ENCODE measurements at places on chromosomes 5 and 9.

DNA sequence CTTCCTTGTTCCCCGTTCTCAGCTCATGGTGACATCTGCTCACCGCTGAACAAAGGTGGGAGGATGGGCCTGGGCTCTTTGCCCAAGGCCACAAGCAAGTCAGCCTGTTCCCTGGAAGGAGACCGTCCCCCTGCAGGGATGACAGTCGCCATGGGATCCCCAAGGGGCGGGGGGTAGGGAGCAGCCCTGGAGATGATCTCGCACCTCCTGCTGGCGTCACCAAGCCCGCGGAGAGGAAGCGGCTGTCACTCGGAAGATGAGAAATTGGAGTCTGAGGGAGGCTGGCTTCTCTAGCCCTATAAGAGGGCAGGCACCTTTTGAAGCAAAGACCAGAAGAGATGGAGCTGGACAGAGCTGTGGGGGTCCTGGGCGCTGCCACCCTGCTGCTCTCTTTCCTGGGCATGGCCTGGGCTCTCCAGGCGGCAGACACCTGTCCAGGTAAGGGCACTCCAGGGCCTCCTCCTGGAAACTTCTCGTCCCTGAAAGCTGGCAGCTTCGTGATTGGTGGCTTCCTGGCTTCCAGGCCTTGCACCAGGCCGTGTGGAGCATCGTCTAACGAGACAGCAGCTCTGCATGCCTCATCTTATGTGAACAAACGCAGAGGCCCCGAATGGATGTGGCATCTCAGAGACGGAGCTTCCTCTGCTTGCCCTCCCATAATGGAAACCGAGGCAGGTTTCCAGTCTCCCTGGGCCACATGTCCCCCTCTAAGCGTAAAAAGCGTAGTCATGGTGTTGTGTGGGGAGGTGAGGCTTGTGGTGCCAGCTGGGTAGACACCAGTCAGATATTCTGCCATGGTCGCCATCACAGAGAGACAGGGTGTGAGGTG, at the start of gene FCN2:
Gene FCN2, plus strand, starts transcription at position 327 of the 829 bp plus-strand sequence. Its CDS starts 12 bp downstream, at position 339.
- no peak for DNase-seq

DNA sequence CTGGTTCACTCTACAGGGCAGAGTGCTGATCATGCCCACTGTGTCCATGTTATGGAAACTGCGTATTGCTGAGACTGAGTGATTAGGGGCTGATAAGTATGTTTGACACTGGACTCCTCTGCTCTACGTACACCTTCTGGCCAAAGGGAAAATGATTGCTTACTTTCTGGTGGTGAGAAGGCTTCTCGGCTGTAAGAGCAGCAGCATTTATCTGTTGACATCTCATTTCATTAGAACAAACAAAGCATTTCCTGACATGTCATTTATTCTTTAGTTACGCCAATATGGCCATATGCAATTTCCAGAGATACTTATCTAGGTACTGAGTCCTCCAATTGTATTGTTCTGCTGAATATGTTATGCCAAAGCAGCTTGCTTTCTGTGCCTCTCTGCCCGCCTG, 5.6 kb downstream of the FAXDC2 start:
- DNase-seq = no peak

DNA sequence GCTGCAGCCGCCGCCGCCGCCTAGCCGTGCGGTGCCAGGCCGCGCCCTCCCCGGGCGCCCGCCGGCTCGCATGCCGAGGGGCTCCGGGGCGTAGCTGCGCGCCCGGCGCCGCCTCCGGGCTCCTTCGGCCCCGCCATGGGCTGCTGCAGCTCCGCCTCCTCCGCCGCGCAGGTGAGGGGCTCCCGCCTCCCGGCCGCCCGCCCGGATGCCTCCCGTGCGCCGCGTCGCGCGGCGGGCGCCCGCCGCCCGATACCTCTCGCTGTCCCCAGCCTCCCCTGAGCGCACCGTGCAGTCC, 230 bp downstream of the SLC44A1 start:
- no peak for DNase-seq

- DNase-seq = peak; percentile 67
Measured at GRCh38 chr9:82490019-82490499, 501.5 kb downstream of the SPATA31D1 start.

DNA sequence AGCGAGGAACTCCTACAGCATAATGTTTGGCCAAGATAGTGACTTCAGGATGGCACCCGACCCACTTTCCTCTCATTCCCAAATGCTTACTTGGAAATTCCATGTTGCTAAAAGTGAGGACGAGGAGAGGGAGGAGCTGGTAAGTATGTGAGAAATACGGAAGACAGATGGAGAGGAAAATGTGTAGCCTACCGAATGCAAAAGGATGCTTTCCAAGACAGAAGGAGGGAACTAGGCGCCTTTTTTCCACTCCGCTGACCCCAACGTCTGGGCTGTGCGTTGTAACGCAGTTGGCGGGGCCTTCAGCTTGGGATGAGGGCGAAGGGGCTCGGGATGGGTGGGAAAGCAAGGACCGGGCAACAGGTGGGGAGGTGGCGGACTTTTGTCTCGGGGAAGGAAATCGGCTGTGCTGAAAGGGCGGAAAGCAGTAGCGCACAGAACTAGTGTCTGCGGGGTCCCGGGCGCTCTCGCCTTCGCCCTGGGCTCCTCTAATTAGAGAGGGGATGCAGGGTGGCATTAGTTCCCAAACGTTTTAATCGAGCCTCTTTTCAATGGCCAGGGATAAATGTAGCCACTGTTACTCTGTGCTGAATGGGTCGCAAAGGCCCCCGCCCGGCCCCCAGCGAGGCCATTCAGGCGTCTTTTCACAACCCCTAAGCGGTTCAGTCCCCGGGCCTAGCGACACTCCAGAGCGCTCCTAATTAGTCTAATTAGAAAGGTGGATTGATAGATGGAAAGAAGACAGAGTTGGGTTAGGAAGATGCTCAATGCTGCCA, 12.6 kb downstream of the FOXD1 start:
- DNase-seq = no peak

DNA sequence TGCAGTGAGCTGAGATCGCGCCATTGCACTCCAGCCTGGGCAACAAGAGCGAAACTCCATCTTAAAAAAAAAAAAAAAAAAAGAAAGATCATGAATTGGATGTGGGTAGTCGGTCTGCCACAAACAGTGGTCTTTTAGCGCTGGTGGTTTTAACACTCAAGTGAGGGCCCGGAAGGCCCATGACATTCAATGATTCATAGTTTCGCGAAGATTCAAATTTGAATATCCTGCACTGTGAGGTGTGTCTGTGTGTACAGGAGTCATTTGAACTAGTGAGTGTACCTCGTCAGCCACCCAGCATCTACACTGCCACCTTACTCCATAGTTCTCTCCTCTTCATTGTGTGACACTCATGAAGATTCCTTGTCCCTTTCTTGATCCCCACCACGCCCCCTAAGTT, 41.3 kb downstream of the CFAP77 start:
- DNase-seq = no peak

GRCh38 chr9:108437656-108438055, 418.1 kb downstream of the ACTL7B start:
- DNase-seq = no peak

- no peak for DNase-seq
Measured at GRCh38 chr9:116182876-116183275, 29.3 kb downstream of the PAPPA start.

DNA sequence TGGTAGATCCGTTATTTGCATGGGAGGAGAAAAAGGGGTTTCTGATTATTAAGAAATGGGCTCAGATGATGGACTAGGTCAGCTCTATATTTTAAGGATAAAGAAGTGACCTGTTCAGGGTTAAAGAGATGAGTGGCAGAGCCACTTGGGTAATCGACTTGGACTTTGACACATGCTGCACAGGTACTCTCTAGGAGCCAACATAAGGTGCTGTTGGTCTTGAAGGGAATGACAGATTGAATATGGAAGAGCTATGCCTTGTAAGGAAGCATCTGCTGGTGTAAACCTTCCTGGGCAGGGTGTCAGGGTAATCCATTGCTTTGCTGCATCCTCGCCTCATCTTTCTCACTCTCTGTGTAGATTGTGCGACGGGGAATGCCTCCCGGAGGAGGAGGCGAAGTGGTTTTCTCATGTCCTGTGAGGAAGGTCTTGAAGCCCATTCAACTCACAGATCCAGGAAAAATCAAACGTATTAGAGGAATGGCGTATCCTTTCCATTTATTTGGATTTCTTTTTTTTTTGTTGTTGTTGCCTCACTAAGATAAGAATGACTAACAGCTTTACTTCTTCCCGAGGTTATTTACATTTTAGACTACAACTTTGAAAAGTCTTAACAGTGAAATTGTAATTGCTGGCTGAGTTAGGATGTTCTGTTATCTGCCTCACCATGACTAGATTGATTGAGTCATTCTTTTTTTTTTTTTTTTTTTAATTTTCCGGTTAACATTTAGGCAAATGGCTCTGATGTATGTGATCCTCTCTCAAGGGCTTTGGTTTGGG, 41.2 kb downstream of the RCL1 start:
- no peak for DNase-seq

DNA sequence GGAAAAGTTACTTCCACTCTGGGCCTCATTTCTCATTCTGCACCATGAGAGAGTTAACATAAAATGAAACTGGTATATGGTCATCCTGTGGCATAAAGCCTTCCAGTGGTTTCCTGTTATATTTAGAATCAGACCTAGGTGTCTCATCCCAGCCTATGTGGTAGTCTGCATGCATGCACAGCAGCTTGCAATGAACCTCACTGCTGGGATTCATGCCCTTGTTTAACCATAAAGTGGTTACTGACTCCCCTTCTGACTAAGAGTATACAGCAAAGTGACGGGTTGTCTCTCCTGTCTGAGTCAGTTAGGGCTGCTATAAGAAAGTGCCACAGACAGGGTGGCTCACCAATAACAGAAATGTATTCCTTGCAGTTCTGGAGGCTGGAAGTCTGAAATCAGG, 14.7 kb upstream of the TDRD7 start:
- DNase-seq = no peak

DNA sequence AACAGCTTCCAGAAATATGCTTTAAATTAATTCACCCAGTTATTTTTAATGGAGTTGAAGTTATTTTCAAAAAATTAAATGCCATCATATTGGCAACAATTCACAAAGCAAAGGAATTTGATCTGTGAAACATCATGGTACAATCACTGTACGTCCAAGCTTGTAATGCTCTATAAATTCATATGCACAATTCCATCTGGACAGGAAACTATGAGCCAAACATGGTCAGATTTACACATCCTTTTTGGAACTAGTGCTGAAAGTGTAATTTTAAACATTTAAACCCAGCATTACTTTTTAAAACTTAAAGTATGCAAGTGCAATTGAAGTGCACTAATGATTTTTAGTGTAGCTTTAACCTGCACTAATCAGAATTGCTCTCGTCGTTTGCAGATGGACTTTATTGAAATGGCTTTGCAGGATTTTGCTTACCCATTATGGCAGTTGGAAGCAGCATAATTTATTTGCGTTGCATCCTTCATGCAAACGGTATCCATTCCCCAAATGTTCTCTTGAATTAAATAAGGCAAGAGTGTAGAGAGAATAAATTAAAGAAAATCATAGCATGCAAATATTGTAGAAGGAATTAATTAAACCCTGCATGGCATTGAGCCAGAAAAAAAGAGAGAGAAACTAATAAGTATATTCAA, 21.0 kb upstream of the OR13F1 start:
- no peak for DNase-seq

DNA sequence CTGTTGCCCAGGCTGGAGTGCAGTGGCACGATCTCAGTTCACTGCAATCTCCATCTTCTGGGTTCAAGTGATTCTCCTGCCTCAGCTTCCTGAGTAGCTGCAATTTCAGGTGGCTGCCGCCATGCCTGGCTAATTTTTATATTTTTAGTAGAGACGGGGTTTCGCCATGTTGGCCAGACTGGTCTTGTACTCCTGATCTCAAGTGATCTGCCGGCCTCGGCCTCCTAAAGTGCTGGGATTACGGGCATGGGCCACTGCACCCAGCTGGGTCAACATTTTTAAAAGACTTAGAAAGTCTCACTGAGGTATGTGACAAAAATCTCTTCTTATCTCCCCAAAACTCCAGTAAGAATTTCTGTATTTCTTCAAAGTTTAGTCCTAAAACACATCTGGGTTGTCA, 211.6 kb downstream of the CTNND2 start:
- DNase-seq = no peak

- no peak for DNase-seq
Measured at GRCh38 chr5:139651043-139651834, 3.1 kb downstream of the CXXC5 start.

GRCh38 chr5:127085796-127086195, 12.5 kb upstream of the C5orf63 start:
- no peak for DNase-seq

- no peak for DNase-seq
Measured at GRCh38 chr9:4298255-4299004, 1.4 kb downstream of the GLIS3 start.

DNA sequence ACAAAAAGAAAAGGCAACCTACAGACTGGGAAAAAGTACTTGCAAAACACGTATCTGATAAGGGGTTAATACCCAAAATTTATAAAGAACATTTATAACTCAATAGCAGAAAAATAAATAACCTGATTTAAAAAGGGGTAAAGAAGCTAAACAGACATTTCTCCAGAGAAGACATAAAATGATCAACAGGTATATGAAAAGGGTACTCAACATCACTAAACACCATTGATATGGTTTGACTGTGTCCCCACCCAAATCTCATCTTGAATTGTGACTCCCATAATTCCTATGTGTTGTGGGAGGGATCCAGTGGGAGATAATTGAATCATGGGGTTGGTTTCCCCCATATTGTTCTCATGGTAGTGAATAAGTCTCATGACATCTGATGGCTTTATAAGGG, 27.1 kb upstream of the LIFR start:
- no peak for DNase-seq

DNA sequence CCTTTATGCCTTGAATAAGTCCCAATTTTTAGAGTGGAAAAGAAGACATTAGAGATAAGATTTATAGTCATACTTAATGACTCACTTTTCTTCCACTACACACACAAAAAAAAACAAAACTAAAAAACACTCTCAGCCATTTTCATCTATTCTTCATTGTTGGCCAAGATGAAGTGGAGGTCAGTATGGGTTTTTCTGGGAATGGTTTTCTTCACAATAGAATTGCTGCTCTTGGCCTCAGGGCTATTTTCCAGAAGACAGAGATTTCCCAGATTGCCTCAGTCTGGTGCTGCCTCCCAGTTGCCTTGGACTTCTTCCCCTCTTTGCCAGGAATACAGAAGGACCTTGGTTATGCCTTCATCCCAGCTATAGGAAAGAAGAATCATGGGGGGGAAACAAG, 463.7 kb downstream of the TMEM232 start:
- DNase-seq = peak; percentile 15

- no peak for DNase-seq
Measured at GRCh38 chr5:154826-155225, 36.5 kb upstream of the LRRC14B start.

DNA sequence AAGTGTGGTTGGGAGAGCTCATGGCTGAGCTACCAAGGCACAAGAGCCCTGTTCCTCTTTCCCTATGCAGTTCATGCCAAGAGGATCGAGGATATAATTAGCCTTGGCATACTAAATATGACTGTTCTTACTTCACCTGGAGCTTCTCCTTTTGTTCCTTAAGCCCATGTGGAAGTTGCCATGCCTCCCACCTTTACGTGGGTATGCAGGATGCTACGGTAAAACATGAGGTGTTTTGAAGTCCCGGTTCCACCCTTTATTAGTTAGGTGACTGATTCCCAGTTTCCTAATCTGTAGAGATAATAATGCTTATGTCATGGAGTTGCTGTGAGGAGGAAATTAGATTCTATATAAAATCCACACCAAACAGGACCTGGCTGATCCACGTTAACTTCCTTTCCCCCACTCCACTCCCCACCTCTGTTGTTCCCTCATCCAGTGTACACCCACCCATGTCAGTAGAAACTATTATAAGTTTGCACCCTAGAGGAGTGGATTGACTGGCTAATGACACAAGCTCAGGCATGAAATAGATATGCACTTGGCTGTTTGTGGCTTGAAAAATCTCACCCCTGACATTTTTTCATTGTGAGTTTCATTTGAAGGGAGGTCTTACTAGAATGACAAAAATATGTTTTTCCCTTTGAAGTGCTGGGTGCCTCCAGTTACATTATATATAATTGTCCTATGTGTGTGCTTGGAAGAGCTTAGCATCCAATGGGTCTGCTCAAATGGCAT, 36.8 kb upstream of the SHOC1 start:
- no peak for DNase-seq

Data from GM04503 (cell line).